Activated CD8-positive, alpha-beta memory T cell treated with anti-CD3 and anti-CD28 coated beads for 1 hour (primary cell): ENCODE measurements at places on chromosomes 1 and 21.
A peak's percentile ranks its signal among the peaks of the same experiment; 100 is the strongest.

DNA sequence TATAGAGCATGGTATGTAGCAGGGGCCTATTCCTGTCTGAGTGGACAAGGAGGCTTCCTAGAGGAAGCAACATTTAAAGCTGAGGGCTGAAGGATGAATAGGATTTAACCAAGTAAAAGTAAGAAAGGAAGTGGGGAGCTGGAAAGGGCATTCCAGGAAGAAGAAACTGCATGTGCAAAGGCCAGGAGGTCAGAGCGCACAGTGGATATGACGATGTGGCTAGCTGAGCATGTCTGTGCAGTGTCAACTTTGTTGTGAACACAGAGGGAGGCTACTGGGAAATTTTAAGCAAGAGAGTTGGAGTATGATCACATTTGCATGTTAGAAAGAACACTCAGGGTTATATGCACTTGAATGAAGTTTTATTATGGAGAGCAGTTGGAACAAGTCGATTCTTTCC, 28.6 kb upstream of the JUN start:
- DNase-seq, result no peak

- no peak for DNase-seq
Observed at GRCh38 chr1:117388328-117388727, 21.1 kb downstream of the MAN1A2 start.

DNA sequence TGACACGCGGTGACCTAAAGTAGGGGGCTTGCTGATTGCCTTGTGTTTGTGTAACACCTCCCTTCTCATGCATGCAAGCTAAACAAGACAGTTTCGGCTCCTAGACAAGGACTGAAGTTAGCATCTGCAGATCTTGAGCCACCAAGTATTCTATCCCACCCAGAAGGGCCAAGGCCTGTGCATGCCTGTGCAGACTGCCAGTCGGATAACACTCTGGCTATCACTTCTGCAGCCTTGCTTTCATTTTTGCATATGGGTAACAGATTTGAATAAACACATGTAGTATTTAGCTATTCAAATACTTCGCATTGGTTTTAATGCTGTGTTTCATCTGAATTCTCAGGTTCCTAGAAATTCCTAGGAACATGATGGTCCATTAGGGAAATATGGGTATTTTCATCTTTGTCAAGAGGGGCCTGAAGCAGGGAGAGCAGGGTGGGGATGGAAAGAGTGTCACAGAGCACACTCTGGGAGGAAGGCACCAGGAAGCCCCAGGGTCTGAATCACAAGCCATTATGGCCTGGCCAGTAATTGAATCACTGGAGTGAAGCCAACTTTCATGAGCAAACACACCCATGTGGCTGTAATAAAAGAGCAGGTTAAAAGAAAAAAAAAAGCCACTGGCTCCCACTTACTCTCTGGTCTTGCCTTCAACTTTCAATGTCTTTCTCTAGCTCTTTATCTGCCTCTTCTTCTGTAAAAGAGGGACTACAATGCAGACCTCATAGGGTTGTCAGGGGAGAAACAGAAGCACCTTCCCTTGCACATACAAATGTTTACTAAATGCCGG, 28.3 kb downstream of the GADD45A start:
- DNase-seq, result no peak

GRCh38 chr1:6329851-6330250, 63.7 kb downstream of the ACOT7 start:
- no peak for DNase-seq

DNA sequence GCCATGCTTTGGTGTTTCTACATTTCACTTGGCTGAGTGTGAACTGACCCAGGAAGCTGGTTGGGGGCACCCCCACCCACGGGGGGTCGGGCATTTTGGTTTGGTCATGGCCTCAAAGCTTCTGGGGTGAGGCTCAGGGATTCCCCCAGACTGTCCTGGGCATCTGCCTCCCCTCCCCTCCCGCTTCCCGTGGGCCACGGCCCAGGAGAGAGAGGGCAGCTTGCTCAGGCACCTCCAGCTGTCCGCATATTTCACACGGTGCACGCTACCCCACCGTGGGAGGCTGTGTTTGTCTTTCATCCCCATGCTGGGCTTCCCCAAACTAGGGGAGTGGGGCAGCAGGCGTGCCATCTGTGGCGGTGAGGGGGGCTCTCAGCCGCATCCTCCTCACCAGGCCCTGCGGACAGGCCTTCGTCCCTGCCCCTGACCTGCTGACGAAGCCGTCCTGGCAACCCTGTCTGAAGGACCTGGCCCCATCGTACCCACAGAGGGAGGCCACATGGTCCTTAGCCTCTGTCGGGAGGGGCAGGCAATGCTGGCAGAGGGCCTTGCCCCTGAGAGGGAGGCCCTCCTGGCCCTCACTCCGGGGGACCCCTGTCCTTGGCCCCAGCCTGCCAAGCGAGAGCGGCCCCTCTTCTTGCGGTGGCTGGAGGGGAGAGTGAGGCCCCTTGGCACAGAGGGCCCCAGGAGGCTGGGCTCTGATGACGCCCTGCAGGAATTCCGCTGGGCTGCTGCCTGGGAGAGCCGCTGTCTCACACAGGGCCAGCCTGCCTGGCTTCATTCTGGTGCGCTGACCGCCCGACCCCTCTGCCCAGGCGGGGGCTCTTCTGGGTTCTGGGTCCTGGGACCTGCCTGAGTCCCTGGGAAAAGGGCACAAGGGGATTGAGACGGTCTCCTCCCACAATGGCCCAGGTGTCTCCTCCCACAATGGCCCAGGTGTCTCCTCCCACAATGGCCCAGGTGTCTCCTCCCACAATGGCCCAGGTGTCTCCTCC, 22.1 kb downstream of the TP73 start:
- DNase-seq, result no peak

- DNase-seq, result no peak
Observed at GRCh38 chr1:159653201-159653600, 61.2 kb downstream of the CRP start.

- DNase-seq, result no peak
Observed at GRCh38 chr21:14657241-14658008, 111.3 kb upstream of the SAMSN1 start.

GRCh38 chr1:28518000-28518744, 12.3 kb downstream of the RCC1 start:
- peak; percentile 65 for DNase-seq

- no peak for DNase-seq
Observed at GRCh38 chr1:182783068-182783467, 6.5 kb upstream of the NPL start.

DNA sequence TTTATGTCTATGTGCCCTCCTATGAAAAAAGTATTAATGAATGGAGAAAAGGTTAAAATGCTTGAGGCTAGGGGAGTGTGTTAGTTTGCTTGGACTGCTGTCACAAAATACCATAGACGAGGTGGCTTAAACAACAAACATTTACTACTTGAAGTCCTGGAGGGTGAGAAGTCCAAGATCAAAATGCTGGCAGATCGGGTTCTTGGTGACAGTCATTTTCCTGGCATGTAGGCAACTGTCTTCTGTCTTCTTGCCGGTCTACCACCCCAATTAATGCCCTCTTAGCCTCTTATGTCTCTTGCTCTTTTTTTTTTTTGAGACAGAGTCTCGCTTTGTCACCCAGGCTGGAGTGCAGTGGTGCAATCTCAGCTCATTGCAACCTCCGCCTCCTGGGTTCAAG, 15.0 kb downstream of the ARID1A start:
- DNase-seq, result no peak

DNA sequence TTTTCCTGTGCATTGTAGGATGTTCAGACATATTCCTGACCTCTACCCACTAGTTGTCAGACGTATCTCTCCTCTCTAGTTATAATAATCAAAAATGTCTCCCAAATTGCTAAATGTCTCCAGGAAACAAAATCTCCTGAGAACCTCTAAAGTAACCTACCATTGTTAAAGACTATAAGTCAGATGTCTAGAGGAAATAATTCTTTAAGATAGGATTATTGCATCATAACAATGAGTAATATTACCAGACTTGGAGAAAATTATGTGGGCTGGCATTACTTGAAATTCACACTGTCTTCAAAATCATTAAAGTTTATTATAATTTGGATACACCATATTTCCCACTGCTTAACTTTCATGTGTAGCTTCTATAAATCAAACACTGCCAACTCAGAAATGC, 643.0 kb upstream of the ADGRL2 start:
- no peak for DNase-seq

DNA sequence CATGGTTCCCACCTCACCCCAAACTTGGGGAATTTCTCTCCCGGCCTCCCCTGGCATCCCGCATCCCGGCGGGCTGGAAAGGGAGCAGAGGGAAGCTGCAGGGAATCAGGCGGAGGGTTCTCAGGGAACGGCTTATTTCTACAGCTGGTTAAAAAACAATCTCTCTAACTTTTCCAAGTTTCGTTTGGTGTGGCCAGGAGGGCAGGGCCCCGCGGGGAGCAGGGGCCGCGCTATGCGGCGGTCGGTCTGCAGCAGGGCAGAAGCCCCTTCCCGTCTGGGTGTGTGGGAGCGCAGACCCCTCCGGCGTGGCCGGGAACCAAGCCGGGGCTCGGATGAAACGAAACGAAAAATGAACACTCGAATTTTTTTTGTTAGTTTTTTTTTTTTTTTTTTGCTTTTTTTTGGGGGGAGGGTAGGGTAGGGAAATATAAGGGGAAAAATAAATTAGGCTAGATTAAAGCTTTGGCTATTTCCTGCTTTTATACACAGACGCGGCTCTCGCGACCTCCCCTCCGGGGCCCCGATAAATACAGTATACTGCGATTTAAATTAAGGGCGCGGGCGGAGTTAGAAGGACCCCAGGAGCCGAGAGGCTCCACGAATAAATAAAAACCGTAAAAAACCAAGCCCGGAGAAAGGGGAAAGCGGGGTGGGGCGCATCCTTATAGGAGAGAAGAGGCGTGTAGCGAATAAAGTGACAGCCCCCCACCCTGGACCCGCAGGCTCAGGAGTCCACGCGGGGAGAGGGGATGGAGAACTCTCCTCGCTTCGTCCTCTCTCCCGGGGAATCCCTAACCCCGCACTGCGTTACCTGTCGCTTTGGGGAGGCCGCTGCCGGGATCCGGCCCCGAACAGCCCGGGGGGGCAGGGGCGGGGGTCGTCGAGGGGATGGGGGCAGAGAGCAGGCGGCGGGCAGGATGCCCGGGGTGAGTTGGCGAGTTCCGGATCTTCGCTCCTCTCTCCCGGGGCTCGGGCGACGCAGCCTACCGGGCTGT, 2.1 kb downstream of the POU3F1 start:
- DNase-seq, result no peak

DNA sequence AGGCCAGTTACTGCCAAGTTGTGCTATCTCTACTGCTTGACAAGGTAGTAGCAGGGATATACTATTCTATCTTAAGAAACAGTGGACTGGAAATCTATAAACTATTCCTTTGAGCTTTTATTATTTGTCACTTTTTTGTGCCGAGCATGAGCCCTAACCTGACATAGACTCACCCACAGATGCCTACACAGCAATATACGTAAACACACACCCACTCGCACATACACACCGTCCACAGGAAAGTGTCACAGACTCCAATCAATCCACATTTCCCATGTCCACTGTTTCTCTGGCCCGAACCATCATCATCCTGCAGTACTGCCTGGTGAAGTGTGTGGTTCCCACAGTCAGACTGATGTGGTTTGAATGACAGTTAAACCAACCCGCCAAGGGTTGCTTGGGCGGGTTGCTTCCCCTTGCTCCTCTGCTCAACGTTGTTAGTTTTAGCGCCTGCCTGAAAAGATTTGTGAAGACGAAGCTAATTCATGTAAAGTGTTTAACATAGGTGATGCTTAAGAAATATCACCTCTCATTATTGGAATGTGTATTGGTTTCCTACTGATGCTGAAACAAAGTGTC, 47.2 kb downstream of the ADAMTS1 start:
- DNase-seq, result no peak

GRCh38 chr1:59967141-59967697, 40.6 kb upstream of the CYP2J2 start:
- no peak for DNase-seq

GRCh38 chr1:200162258-200162657, 134.7 kb downstream of the NR5A2 start:
- no peak for DNase-seq

- no peak for DNase-seq
Observed at GRCh38 chr1:37403166-37403565, 71.2 kb upstream of the ZC3H12A start.

DNA sequence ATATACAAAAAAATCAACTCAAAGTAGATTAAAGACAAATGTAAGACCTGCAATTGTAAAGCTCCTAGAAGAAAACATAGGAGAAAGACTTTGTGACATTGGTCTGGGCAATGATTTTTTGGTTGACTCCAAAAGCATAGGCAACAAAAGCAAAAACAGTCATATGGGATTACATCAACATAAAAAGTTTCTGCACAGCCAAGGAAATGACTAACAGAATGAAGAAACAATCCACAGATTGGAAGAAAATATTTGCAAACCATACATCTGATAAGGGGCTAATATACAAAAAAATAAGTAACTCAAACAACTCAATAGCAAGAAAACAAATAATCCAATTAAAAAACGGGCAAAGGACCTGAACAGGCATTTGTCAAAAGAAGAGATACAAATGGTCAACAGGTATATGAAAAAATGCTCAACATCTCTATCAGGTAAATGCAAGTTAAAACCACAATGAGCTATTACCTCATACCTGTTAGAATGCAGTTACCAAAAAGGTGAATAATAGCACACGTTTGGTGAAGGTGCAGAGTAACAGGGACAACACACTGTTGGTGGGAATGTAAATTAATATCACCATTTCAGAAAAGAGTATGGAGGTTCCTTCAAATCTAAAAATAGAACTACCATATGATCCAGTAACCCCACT, 173.7 kb upstream of the COA6 start:
- no peak for DNase-seq

DNA sequence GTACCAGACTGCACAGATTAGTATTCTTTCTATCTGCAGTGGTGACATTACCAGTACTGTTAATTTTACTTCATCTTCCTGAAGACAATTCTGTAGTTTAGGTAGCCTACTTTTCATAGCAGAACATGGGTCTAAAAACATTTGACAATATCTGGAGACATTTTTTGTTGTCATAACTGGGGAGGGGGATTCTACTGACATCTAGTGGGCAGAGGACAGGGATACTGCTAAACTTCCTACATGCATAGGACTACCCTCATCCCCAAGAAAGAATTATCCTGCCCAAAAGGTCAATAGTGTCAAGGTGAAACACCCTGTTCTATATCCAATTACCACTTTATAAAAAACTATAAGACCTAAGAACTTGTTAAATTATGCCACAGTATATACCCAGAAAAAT, 3.4 kb upstream of the ARHGAP29 start:
- no peak for DNase-seq

GRCh38 chr1:218383681-218384080, 38.5 kb downstream of the TGFB2 start:
- DNase-seq, result no peak

DNA sequence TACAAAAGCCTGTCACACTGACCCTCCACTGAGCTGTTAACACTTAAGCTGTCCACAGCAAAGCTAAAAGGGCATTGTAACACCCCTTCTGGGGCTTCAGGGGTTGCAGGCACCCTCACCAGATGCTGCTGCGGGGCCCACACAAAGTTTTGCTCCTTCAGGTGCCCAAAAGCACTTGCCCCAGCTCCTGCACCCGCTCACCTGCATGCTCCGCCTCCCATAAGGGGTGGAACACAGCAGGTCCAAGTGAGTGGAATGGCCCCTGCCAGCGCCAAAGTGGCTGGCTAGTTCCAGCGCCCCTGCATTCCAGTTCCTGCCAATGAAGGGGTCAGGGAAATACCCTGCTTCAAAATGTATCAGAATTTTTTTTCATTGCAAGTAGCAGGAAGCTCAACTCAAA, 7.3 kb upstream of the RBP7 start:
- DNase-seq, result no peak

GRCh38 chr1:112982853-112983536, 27.0 kb upstream of the SLC16A1 start:
- DNase-seq, result no peak
